Neural crest cell (in vitro differentiated cells): ENCODE measurements at places on chromosomes 2 and 18. TPM values are rescaled to one million over a fixed set of nuclear protein-coding genes. Genes with fewer than 3 reads are reported as not detected.

- H3K27me3 ChIP-seq: no peaks in the 10 kb centered on the region
- no peak for DNase-seq
- H3K4me3 ChIP-seq: no peak overlapping the region
- no peaks in the 10 kb centered on the region for H3K36me3 ChIP-seq
These were observed 4.3 kb upstream of the CASP8 start for GRCh38 chr2:201256082-201256481.

Gene USP14
- 74.9 and 75.0 TPM in 2 replicates for total RNA-seq

DNA sequence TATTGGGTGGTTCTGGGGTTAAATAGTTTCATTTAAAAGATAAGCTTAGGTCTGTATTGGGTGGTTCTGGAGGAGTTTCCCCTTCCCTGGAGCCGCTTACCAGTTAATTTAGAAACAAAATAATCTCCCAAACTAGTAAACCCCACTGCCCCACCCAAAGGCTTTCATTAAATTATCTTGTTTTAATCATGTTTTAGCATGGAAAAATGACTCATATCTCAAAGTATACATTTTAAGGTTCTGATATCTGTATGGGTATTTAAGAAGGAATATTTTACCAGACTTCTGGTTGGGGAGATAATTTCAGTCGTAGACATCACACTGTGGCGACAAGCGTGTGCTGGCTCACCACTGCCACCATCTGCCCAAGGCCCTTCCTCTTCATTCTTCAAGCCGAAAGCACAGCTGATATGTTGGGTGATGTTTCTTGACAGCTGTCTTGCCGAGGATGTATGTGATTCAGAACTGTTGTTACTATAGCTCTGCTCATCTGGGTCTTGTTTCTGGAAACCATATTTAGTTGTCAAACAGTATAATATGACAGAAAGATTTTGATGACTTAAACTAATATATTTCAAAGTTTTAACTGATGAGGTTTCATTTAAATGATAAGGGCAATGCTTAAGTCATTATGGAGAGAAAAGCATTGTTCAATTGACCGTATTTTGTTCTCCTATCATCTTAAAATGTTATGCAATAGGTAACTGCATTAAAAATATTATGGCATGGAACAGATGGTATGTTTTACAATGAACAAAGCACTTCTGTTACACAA is 5.1 kb downstream of the FIGLA start:
- H3K36me3 ChIP-seq: no peaks in the 10 kb centered on the region
- H3K27ac ChIP-seq: no peak overlapping the region
- DNase-seq: peak; percentile 31
- H3K4me1 ChIP-seq: peaks cover 12% of the 10 kb centered on the region

GRCh38 chr18:60873708-60874107 is 459.5 kb upstream of the CDH20 start:
- no peak overlapping the region for H3K27ac ChIP-seq
- H3K36me3 ChIP-seq: no peaks in the 10 kb centered on the region
- H3K4me1 ChIP-seq: no peaks in the 10 kb centered on the region
- peaks cover 6% of the 10 kb centered on the region for H3K27me3 ChIP-seq
- no peak overlapping the region for H3K4me3 ChIP-seq

Gene TMEM131
- total RNA-seq: 43.9 and 46.6 TPM in 2 replicates

DNA sequence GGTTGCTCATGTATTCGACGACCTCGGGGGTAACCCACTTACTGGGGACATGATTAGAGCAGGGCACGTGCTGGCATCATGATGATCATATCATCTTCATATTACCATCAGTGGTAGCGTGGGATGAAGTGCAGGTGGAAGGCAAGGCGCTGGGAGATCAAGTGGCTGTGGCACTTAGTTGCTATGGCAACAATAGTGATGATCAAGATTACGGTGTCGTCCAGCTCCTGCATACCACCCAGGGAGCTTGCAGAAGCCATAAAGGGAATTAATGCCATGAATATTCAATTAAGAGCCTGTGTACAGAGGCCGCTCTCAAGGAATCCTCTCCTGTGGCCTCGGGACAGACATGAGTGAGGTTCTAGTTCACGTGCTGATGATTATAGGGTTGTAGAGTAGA is 237.2 kb upstream of the COPS8 start:
- peaks cover 50% of the 10 kb centered on the region for H3K4me1 ChIP-seq
- peaks cover 21% of the 10 kb centered on the region for H3K27me3 ChIP-seq
- peaks cover 13% of the 10 kb centered on the region for H3K36me3 ChIP-seq
- no peak for DNase-seq

Gene AP1S3
- 4.1 and 5.0 TPM in 2 replicates for total RNA-seq

Gene ABCG5
- total RNA-seq: not detected in 2 replicates

Gene DNAJC5G
- total RNA-seq: not detected in 2 replicates
